Glutamatergic neuron (in vitro differentiated cells): ENCODE measurements at places on chromosomes 4 and X.
A peak's percentile ranks its signal among the peaks of the same experiment; 100 is the strongest.

- DNase-seq, result peak; percentile 57
These were observed 591 bp upstream of the NWD2 start for GRCh38 chr4:37243722-37244582.

GRCh38 chr4:100834616-100835015 is 316.8 kb upstream of the EMCN start:
- DNase-seq, result no peak

DNA sequence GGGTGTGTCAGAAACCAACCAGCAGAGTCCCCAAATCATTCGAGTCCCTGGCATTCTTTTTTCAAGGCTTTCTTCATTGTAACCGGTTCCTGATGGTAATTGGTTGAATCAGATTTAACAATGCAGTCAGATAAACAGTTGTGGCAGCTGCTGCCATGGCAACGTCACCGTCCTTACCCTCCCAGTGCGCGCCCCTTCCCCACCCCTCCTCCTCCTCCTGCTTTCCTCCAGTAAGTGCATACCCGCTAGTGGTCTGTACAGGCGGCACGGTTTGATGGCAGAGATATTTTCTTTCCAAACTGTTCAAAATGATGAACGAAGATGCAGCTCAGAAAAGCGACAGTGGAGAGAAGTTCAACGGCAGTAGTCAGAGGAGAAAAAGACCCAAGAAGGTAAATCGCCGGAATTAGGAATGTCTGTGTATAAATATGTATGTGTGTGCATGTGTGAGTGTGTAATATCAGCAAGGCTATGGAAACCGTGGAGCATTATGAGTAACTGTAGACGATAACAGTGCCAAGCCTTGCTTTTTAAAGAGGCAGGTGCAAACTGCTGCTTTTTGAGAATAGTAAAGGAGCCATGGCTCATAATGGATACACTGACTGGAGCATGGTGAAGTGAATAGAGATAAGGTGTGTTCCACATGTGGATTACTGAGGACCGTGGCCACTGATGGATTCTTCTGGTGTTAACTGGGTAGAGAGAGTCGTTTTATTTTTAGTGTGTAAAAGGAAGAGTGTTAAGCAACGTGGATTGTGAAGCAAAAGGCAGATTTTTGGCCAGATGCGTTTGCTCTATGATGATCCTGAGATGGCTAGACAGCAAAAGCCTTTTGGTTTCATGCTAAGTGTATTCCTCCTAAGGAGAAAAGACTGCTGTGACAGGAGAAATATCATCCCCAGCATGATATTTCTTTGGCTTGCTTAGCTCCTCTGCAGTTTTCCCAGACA is at the start of gene ANK2:
Gene ANK2, plus strand, starts transcription at position 233 of the 950 bp plus-strand sequence. Its CDS starts 76 bp downstream, at position 309.
- peak; percentile 86 for DNase-seq

DNA sequence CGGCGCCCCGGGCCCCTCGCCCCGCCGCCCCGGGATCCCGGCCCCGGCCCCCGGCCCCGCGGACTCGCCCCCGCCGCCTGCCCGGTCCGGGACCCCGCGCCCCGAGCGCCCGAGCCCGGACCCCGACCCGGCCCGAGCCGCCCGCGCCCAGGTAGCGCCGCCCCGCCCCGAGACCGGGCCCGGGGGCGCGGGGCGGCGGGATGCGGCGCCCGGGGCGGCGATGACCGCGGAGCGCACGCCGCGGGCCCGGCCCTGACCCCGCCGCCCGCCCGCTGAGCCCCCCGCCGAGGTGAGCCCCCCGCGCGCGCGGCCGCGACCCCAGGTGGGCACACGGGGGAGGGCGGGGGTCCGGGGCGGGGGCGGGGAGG is 224 bp downstream of the FGFRL1 start:
- no peak for DNase-seq

GRCh38 chrX:53088136-53088974 is 5.6 kb upstream of the KANTR start:
- peak; percentile 82 for DNase-seq
